ENCODE measurements at places on chromosomes 7 and 10.

DNA sequence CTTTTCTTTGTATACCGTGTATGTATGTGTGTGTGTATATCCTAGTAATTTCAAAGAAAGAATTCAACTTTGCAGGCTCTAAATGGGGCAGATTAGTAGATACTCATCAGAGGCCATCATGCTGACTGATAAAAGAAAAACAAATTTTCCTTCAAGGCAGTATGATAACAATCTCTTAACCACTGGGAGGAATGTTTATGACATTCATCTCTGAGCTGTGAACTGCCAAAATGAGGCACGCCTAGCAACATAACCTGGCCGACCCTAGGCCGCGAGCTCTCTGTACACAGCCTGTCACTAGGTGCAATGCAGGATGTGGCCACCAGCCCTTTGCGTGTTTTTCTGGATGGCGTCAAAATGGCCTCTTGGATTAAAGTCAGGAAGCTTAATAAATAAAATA is 343.7 kb upstream of the GALNT17 start:
- DNase-seq = no peak

GRCh38 chr10:317926-318325 is 182.7 kb downstream of the ZMYND11 start:
- DNase-seq = no peak

GRCh38 chr10:132375116-132375794 is 21.7 kb upstream of the PWWP2B start:
- no peak for DNase-seq

- no peak for DNase-seq
Observed at GRCh38 chr10:33808475-33808874, 474.0 kb upstream of the NRP1 start.

DNA sequence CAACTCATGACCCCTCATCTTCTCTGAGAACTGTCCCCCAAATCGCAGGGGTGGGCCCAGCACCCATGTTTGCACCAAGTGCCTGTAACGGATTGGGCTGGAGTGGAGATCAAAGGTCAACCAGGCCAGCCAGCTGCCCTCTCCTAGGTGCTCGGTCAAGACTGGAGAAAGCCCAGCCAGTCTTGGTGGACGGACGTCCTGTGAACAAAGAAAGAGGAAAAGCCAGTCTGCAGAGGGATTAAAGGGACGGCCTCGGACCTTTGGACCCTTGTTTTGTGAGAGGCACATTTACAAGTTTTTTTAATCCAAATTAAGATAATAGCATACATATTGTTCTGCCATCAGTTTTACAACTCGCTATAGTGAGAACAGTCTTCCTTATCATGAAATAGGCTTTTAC is 31.7 kb upstream of the GALNTL5 start:
- DNase-seq = no peak

- no peak for DNase-seq
Observed at GRCh38 chr10:103665162-103665889, 171.8 kb downstream of the NEURL1 start.

DNA sequence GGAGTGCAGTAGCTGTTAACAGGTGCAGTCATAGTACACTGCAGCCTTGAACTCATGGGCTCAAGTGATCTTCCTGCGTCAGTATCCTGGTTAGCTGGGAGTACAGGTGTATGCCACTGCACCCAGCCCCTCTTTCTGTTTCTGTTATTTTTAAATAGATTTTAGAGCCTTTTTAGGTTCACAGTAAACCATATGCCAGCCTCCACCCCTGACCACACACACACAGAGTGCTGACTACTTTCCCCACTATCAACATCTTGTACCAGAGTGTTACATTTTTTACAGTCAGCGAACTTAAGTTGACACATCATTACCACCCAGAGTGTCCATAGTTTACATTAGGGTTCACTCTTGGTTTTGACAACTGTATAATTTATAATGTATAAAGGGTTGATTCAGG is 32.1 kb downstream of the MARCHF5 start:
- DNase-seq = no peak

- DNase-seq = no peak
Observed at GRCh38 chr7:138004046-138004445, 2.2 kb upstream of the CREB3L2 start.

DNA sequence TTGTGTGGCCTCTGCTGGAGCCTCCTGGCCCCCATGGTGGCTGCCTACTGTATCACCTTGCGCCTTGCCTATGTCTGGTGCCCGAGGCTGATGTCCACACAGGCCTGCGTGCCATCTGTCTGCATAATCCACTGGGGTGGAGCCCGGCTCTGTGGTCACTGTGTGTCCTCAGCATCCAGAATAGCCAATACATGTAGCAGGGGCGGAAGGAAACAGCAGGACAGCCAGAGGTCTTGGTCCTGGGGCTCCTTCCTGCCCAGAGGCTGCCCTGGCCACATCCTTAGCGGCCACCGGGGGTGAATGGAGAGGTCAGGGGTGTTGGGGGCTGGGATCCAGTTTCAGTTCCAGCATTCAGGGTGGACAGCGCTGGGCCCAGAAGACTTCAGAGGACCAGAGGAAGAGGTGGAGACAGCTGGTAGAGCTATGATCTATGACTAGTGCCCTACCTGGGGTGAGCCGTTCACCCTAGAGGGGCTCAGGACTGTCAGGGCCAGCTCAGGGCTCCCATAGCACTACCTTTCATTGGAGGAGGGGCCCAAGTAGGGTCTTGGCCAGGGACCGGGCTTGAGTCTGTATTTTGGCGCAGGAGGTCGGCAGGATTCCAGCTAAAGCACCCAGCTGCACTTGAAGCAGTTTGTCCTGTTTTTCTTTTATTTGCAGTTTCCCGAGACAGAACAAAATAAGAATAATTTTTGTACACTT is 15.9 kb downstream of the YKT6 start:
- no peak for DNase-seq

- DNase-seq = no peak
Observed at GRCh38 chr7:111140091-111140865, 49.4 kb downstream of the LRRN3 start.

- no peak for DNase-seq
Observed at GRCh38 chr10:45058992-45059561, 58.4 kb downstream of the ZNF22 start.

GRCh38 chr7:95375591-95376257 is 20.5 kb downstream of the PON3 start:
- DNase-seq = no peak

DNA sequence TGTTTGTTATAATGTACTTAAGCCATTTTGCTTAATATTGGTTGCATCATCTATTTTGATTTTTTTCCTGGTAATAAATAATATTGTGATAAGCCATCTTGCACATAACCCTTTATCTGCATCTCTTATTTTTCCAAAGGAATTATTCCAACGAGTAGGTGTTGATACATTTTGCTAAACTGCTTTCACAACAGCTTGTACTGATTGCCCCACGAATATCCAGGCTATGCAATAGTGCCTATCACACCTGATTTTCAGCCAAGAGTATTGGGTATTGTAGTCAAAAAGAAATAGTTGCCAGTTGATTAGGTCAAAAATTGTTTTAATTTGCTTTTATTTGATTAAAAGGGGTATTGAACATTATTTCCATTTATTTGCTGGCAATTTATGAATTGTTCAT is 20.7 kb downstream of the CREB5 start:
- DNase-seq = no peak

GRCh38 chr7:143929224-143929920 is 5.7 kb upstream of the OR2F2 start:
- no peak for DNase-seq

GRCh38 chr7:128311013-128311412 is 32.7 kb downstream of the RBM28 start:
- DNase-seq = no peak

DNA sequence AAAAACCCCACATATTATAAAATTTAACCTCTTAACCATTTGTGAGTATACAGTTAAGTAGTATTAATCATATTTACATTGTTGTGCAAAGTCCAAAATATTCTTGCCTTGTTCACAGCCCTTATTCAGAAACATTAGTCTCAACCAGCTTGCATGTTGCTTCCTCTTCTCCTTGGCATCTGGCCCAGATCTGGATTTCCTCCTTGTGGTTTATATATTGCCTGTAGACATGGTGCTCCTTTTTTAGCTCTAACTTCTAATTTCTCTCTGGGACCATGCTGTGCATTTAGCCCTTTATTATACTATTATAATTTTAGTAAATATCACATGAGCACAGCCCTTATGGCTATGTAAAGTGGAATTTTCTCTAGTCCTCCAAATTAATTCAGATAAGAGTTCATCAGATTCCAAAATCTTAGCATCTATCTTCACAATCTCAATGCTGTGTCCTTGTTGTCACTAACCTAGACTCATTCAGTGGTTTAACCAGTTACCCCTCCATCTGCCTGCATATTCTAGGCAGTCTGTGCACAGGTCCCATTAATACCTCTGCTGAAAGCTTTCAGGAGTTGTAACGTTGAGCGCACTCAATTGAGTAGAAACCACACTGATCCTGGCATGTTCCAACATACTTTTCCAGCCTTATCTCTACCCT is 7.9 kb downstream of the CPED1 start:
- no peak for DNase-seq

GRCh38 chr7:106344211-106344610 is 59.4 kb upstream of the NAMPT start:
- DNase-seq = no peak

DNA sequence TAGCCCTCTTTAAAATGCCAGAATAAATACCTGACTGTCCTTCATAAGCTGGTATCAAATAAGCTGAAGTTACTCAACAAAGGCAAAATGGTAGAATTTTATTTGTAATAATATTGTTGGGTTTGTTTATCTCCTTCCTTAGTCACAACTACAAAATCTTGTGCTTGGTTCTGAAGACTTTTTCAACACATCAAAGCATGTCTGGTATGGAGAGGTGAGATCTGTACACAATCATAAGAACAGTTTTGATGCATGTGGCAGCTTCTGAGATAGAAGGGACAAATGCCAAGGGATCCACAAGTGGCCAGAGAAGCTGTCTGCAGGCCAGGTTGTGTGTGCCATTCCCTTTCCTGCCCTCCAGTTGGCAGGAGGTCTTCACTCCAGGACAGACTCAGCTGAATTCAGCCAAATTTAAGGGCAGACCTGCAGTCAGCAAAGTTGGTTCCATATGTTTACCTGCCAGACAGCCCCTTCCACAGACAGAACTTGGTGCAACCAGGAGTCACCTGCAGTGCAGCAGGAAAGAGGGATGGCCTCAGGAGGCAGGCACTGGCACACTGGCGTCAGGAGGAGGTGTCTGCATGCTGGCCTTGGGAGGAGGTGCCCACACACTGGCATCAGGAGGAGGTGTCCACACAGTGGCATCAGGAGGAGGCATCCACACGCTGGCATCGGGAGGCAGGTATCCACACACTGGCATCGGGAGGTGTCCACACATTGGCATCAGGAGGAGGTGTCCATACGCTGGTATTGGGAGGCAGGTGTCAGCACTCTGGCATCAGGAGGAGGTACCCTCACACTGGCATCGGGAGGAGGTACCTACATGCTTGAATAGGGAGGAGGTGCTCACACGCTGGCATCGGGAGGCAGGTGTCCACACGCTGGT is 93.1 kb upstream of the IKZF1 start:
- no peak for DNase-seq

DNA sequence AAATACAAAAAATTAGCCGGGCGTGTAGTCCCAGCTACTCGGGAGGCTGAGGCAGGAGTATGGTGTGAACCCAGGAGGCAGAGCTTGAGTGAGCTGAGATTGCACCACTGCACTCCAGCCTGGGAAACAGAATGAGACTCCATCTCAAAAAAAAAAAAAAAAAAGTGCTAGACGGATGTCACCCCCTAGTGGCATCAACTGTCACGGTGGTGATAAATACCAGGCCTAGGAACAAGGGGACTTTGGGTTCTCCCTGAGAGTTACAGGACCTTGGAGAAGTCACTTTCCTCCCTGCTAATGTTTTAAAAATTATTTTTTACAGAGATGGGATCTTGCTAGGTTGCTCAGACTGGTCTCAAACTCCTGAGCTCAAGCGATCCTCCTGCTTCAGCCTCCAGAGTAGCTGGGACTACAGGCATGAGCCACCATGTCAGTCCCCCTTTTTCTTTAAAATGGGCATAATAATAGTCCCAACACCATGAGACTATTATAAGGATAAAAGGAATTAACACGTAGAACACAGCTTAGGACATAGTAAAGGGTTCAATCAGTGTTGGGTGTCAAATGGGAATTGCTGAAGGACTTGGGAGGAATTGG is 2.6 kb upstream of the TMEM130 start:
- no peak for DNase-seq

DNA sequence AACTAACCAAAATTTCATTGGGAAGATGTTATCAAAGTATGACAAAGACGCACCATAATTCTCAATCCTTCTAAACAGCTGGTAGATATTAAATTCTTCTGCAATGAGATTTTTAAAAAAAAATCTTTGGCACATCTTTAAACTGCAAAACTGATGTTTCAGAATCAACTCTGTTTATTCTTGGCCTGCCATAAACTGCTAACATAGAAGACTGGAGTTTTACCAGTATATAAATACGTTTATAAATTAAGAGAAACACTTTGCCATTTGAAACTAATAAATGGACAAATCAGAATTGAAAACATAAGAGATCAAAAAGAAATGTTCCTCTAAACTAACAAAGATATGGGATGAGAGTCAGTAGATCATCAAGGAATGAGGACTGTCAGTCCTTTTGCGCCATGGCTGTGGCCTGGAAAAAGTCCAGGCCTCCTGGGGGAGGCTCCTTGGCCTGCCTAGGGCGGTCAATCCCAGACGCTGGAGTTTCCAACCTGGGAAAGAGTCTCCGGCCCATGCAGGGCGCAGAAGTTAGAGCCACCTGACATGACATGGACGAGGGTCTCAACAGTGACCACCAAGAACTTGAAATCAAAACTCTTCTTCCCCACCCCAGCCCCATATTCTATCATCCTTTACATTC is 34.2 kb upstream of the NEBL start:
- DNase-seq = no peak

- DNase-seq = no peak
Observed at GRCh38 chr10:19930936-19931893, 115.0 kb downstream of the PLXDC2 start.

DNA sequence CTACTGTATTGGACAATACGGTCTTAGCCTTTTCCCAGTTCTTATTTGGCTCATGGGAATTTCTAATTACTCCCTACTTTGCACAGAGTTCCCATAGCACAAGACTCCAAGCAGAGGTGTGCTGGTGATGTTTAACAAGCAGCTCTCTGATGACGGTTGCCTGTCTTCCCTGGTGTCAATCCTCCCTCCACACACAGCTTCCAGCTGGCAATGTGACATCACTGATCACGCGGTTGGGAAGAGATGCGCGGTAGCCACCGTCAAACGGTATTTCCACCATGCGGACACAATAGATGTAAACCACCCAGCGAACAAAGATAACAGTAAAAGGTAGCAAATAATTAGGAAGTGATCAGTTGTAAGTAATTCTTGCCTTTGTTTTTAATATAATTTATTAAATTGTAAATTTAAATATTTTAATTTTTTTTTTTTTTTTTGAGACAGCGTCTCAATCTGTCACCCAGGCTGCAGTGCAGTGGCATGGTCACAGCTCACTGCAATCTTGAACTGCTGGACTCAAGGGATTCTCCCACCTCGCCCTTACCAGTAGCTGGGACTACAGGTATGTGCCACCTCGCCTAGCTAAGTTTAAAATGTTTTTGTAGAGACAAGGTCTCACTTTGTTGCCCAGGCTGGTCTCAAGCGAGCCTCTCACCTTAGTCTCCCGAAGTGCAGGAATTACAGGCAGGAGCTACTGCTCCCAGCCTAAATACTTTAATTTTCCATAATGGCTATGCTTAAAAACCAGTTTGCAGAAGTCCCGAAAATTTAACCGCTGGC is 36.3 kb upstream of the IL15RA start:
- DNase-seq = no peak
